ENCODE measurements at places on chromosomes 5 and 9.

DNA sequence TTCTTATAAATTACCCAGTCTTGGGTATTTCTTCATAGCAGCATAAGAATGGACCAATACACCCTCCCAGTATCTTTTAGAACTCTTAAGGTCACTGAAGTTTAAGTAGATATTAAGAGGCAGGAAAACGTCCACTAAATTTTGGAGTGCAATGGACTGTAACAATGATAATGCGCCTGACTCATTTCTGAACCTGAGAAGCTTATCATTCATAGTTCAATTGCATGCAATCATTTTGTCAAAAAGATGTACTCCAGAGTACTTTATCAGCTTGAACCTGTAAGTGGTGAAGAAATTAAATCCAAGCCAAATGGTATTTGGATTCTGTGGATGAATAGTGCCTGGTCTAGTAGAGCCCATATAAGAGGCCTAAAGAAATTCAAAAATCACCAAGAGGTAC, 196.5 kb upstream of the CDH9 start:
- DNase-seq = no peak

GRCh38 chr9:93220627-93221026, 36.7 kb downstream of the WNK2 start:
- DNase-seq = no peak

GRCh38 chr5:171520300-171521174, 101.1 kb downstream of the FGF18 start:
- no peak for DNase-seq

DNA sequence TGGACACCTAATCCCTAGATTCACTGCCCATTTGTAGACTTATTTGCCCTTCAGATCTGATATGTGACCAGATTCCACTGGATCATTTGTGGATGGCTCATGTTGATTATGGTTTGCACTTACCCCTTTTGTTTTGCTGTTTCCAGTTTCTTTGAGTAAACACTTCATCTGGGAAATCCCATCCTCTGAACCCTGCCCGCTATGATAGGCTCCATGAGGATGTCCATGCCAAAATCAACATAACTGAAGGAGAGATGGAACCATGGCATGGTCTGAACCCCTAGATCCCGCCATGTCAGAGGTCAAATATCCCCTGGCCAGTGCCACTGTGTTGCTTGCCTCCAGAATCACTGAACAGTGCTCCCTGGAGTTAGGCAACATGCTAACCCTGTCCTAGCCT, 11.7 kb upstream of the FEM1C start:
- no peak for DNase-seq

GRCh38 chr5:95615164-95615467, 4.8 kb upstream of the GPR150 start:
- no peak for DNase-seq

DNA sequence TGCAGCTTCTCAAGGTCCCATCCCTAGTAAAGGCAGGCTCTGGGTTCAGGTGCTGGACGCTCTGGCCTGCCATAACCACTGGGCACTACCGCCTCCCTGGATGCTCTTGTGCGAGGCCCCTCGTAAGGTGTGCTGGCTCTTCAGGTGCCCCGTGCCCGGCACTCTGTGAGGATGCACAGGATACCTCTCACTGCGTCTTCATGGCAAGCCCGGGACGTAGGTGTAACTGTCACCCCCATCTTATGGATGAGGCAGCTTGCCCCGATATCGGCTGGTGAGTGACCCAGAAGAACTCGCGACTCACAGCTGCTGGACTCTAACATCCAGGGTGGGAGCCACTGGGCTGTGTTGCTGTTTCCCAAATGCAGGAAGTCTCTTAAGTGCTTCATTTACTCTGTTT, 79.0 kb downstream of the GTF3C4 start:
- DNase-seq = no peak

- no peak for DNase-seq
These were observed 492.2 kb downstream of the NR2F1-AS1 start for GRCh38 chr5:93088592-93089389.

GRCh38 chr9:37641331-37641730, 9.4 kb upstream of the FRMPD1 start:
- no peak for DNase-seq

GRCh38 chr5:115948091-115948534, 14.2 kb upstream of the LVRN start:
- DNase-seq = no peak

DNA sequence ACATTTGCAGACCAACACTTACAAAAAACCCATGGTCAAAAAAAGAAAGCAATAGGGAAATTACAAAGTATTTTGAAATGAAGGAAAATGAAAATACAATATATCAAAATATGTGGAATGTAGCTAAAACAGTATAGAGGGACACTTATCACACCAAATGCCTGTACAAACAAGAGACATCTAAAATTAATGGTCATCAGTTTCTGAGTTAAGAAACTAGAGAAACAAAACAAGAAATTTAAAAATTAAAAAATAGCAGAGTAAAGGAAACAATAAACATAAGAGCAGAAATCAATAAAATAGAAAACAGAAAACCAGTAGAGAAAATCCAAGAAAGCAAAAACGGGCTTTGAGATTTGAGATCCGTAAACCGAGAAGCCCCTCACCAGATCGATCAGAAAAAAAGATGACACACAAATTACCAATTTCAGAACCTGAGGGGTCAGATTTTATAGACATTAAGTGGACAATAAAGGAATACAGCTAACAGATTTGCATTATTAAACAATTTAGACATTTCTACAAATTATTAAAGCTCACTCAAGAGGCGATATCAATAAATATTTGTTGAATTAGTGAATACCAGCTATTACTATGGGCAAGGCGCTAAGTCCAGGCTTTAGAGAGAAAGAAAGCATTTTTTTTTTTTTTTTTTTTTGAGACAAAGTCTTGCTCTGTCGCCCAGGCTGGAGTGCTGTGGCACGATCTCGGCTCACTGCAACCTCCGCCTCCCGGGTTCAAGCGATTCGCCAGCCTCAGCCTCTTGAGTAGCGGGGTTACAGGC, 1.0 kb upstream of the TENT2 start:
- DNase-seq = no peak

DNA sequence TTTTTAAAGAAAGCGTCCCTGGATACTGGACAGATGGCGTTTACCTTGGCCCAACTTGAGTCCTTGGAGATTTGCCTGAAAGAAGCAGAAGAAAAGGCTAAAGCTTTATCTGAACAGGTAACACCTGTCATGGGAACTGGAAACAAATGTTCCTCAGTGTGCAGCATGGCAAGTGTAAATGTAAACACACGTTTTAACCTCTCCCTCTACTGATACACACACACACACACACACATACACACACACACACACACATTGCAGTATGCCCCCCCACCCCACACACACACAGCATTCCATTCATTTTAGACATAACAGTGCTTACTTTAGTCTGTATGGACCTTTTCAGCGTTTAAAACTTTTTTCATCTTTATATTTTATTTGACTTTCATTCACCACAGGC, 51.1 kb downstream of the CCDC192 start:
- no peak for DNase-seq
